ENCODE measurements at places on chromosomes 1 and 21. TPM values are rescaled to one million over a fixed set of nuclear protein-coding genes. Genes with fewer than 3 reads are reported as not detected.

Gene GPR37L1
- polyA plus RNA-seq = 1.8 TPM

Gene CFHR2
- not detected for polyA plus RNA-seq

Gene BRINP3
- polyA plus RNA-seq = 2.4 TPM

Gene FAM167B
- 9.0 TPM for polyA plus RNA-seq

Gene LINGO4
- not detected for polyA plus RNA-seq

Gene C1QB
- 145 TPM for polyA plus RNA-seq

Gene TTLL10
- polyA plus RNA-seq = 0.60 TPM

Gene TSACC
- not detected for polyA plus RNA-seq

Gene FNDC5
- polyA plus RNA-seq = 1.2 TPM

Data from sigmoid colon (tissue), 7 donors.